ENCODE measurements at places on chromosomes 16 and 17.

- no peak for DNase-seq
Measured at GRCh38 chr17:50199211-50199802, 2.1 kb downstream of the COL1A1 start.

- no peak for DNase-seq
Measured at GRCh38 chr17:27091043-27091497, 202.8 kb upstream of the WSB1 start.

DNA sequence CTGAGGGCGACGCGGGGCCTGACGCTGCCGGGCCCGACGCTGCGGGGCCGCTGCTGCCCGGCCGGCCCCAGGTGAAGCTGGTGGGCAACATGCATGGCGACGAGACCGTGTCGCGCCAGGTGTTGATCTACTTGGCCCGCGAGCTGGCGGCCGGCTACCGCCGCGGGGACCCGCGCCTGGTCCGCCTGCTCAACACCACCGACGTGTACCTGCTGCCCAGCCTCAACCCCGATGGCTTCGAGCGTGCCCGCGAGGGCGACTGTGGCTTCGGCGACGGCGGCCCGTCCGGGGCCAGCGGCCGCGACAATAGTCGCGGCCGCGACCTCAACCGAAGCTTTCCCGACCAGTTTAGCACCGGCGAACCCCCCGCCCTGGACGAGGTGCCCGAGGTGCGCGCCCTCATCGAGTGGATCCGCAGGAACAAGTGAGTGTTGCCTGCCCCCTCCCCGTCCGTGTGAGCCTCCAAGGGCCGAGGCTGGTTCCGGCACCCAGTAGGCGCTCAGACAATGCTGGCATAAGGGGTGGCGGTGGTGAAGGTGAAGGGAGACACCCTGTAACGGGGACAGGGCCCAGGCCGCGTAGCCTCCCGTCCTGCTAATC lies 676 bp downstream of the CPD start:
- peak; percentile 15 for DNase-seq

- DNase-seq: no peak
Measured at GRCh38 chr17:65595071-65595656, 33.7 kb upstream of the AXIN2 start.

- DNase-seq: no peak
Measured at GRCh38 chr17:50135316-50136095, 5.5 kb upstream of the SAMD14 start.

DNA sequence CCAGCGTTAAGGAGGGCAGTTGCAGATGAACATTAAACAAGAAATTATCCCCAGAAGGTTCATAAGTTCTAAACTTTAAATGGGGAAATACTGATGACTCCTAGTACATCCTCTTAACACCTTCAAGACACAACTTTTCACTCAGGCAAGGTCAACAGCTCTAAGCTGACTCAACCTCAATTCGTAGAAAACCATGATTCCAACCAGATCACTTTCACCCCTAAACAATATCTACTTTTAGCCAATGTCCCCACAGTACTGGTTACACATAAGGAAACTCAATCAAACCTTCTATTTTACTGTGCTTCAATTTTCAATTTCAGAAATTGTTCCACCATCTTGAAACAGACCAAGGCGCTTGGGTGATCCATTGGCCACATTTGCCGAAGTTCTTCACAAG lies 2.3 kb downstream of the CDYL2 start:
- no peak for DNase-seq

DNA sequence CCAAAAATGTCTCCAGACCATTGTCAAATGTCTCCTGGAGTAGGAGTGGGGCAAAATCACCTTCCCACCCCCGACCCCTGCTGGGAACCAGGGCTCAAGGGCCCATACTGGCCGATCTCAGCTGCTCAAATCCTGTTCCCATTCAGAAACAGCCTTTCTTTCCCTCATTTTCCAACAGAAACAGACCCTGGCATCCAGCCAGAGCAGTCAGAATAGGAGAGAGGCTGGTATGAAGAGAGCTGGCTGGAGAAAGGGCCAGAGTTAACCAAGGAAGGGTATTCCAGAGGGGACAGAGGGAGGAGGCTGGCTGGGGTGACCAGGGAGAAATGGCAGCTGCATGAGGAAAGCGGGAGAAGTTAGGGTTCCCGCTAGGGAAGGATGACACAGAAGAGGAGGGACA lies 199.1 kb downstream of the XYLT1 start:
- no peak for DNase-seq

DNA sequence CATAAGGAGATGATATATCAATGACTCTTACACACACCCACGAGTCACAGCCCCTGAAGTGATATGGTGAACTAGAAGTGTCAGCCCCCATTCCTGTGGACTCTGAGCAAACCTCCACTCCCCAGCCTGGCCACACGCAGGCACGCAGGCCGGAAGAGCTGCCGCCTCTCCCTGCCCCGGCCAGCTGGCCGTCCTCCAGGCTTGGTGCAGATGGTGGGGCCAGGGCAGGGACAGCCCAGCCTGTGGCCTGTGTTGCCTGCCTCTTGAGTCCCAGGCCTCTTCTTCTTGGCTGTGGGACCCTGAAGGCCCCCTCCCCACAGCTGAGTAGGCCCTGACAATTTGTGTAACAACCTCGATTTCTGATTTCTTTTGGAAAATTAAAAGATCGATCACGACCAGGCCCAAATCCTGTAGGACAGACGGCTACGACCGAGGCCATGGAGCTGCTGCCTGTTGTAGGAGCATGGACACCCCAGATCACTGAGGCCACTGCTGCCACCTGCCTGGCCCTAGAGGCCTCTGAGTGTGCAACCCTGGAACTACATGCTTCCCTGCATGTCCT lies 10.0 kb upstream of the MPRIP start:
- no peak for DNase-seq

GRCh38 chr17:77451245-77451893 lies 310.6 kb downstream of the SEC14L1 start:
- DNase-seq: peak; percentile 64

GRCh38 chr17:40695874-40696472 lies 7.6 kb downstream of the KRT24 start:
- no peak for DNase-seq

DNA sequence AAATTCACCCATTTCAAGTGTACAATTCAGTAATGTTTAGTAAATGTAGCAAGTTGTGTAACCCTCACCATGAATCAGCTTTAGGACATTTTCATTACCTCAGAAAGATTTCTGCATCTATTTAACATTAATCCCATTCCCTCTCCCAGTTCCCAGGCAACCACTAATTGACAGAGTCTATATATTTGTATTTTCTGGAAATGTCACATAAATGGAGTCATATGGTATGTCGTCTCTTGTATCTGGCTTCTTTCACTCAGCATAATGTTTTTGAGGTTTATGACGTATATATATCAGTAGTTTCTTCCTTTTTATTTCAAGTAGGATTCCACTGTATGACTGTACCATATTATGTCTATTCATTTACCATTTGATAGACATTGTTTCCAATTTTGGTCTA lies 199.8 kb downstream of the CYB561 start:
- no peak for DNase-seq

GRCh38 chr17:1985686-1986085 lies 39.4 kb downstream of the RTN4RL1 start:
- no peak for DNase-seq

- DNase-seq: peak; percentile 12
Measured at GRCh38 chr17:65085397-65085796, 28.9 kb upstream of the GNA13 start.

DNA sequence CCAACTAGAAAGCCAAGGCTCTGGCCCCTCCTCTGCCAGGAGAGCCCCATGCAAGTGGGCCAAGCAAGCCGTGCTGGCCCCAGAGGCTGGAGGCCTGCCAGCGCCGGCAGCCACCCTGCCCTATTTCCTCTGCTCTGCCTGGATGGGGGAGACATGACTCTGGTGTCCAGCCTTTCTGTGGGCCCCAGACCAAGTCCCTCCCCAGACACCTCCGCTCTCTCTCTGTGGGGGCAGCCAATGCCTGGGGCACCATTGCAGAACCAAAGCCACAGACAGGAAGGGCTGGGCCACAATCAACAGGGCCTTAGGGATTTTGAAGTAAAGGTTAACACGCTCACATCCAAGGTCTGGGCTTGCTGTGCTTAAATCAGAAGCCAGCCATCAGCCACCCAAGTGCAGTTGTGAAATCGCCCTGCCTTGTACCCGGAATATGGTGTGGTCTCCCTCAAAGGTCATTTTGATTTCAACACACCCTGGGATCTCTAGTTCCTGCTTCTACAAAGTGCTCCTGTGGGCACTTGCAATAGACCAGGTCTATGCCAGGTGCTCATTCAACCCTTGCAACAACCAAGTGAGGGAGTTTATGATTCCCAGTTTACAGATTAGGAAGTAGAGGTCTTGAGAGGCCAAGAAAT lies 63.5 kb upstream of the TEX2 start:
- no peak for DNase-seq

DNA sequence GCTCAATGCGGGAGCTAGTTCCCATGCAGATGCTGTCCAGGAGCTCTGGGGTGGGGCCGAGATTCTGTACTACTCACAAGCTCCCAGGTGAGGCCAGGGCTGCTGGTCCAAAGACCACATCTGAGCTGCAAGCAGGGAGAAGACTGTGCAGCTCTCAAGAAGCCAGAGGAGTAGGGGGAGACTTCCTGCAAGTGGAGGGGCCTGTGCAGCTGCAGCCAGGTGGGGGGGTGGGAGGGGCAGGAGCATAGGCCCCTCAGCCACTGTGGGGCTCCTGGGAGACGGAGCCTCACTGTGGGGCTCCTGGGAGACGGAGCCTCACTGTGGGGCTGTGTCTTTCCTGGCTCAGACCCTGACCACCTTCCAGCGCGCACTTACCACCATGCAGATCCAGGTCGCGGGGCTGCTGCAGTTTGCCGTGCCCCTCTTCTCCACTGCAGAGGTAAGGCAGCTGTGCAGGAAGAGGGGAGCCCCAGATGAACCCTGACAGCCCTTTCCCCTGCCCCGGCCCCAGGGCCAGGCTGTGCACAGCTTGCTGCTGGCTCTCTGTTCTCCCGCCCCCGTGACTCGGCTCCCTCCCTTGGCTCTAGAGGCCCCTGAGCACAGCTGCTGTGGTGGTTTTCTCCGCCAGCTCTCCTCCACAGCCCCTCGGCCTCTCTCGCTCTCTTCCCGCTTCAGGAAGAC lies 24.3 kb upstream of the DNAI2 start:
- DNase-seq: no peak

- DNase-seq: peak; percentile 69
Measured at GRCh38 chr17:76408037-76408849, 23.8 kb downstream of the SPHK1 start.

- DNase-seq: peak; percentile 6
Measured at GRCh38 chr16:76639685-76640289, 362.6 kb downstream of the CNTNAP4 start.

DNA sequence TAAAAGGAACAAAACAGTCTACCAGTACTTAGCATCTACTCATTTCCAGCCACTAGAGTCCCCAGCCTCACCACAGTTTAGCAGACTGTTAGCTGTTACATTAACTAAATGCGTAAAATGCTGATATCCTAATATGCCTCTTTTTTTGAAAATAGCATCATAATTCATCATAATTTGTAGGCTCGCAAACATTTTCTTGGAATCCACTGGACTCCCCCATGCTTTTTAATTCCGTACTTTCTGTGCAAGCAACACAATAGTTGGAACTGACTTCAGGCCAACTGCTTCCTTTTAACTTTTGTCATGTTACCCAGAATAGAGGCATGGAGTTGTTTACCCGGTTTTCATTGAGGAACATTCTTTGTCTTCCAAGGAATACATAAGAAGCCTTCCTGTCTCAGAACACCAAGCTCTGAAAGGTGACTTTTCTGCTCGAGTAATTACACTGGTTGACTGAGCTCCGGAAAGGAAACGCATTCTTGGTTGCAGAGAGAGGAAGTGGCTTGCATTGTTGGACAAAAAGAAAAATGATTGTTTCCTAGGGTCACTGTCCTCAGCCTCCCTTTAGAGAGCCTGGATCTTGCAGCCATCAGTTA lies 30.9 kb upstream of the SEC14L1 start:
- DNase-seq: no peak

DNA sequence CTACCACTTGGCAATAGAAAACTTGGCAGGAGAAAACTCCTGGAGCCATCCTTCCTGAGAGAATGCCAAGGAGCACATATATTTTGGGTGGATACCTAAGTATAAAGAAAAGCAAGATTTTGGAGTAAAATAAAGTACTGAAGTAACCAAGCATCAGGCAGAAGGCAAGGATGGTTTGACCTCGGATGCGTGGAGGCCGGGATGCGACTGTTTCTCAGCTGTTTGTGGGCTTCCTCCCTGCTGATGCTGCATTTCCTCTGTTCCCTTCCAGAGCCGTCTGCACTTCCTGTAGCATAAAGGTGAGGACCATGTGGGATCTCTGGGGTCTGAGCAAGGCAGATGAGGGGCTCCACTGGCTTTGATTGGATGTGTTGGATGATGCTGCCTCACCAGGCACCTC lies 5.5 kb upstream of the TCF25 start:
- DNase-seq: no peak

DNA sequence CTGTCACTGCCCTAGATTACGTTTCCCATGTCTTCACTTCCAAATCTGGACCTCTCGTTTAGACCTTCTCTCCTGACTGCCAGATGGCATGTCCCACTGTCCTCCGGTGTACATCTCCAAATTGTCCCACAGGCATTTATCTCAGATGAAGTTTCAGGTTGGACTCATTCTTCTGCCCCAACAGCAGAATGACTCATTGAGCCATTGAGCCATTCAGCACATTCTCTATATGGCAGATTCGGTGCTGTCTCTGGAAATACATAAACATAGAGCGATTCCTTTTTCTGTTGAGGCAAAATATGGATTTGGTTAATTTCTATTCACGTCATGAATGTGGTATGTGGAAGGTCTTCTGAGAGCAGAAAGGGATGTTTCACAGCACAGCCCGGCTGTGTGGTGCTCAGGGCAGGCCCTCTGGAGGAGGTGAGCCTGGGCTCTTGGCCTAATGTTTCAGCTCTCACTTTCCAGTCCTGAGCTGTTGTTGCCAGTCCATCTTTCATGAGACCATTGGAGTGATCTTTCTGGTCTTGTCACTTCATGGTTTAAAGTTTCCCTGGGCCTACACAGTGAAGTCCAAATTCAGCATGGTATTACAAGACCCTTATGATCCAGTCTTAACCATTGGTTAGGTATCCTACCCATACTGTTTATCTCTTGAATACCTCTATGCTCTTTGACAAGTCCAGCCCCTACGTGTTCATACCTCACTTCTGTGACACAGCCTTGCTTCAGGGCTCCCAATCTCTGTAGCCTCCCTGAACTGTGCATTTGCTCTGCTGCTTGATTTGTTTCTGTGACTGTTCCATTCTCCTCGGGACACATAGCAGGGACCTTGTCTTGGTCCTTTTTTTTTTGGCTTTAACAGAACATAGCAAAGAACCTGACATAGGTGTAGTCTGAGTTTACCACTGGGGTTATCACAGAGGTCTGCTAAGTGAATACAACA lies 15.9 kb downstream of the HAPSTR1 start:
- no peak for DNase-seq

DNA sequence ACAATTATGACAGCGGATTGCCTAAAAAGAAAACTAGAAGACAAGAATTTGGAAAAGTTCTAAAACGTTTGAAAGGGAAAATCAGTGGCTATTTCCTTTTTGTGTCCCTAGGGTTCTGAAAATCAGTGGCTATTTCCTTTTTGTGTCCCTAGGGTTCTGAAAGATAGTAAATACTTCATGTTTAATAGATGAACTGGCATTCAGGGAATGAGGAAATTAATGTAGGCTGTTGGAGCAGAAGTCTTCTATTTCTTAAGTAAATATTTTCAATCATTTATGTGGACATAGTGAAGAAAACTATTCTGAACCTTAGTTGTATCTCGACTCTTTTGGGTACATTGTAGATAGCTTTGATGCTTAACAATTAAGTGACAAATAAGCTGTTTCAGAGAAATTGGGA lies 78.9 kb downstream of the SHISA6 start:
- no peak for DNase-seq

GRCh38 chr17:969811-970355 lies 9.7 kb downstream of the NXN start:
- no peak for DNase-seq

GRCh38 chr17:41512546-41513167 lies 6.0 kb downstream of the KRT15 start:
- DNase-seq: no peak

All from NCI-H2171 treated with DMSO at 0.1 percent for 48 hours (cell line).